Epithelial cell of esophagus (primary cell): ENCODE measurements at places on chromosomes 16 and 17.

- no peak for DNase-seq
These were observed 119.5 kb downstream of the AATF start for GRCh38 chr17:37068266-37068665.

DNA sequence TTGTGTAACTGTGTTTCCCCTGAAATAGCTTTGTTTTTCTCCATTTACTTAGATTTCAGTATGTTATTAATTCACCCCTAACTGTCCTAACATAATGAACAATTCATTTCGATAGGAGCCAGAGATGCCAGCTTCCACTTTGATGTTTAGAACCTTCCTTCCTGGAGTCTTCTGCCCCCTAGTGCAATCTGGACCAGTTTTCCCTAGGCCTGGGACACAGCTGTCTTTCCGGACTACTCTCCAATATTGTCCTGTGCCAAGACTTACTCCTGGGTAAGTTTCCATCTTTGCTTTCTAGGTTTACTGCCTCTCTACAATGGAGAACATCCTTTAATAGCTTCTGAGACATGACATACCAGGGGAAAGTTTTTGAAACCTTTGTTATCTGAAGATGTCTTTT, 12.8 kb downstream of the RECQL5 start:
- DNase-seq: peak; percentile 43

- no peak for DNase-seq
These were observed 154.4 kb upstream of the PIRT start for GRCh38 chr17:10992106-10992880.

DNA sequence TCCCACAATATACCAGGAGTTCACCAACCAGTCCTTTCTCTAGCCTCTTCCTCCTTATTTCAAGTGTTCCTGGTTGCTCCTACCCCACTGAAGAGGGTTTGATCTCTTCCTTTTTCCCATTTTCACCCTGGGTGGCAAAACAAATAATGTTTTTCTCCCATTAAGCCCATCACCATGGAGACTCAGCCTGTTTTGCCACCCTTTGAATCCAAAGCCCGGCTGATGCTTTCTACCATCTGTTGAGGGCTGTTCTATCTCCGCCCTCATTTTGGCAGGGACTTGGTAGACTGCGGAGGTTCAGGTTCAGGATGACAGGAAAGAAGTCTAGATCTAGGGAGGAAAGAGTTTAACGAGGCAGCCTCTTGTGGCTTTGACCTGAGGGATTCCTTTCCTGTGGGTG, 2.6 kb downstream of the DNAH2 start:
- no peak for DNase-seq
